GDM1 (cell line): ENCODE measurements at places on chromosomes 7 and 10.

- no peak for DNase-seq
Observed at GRCh38 chr7:7642081-7642480, 1.5 kb downstream of the UMAD1 start.

DNA sequence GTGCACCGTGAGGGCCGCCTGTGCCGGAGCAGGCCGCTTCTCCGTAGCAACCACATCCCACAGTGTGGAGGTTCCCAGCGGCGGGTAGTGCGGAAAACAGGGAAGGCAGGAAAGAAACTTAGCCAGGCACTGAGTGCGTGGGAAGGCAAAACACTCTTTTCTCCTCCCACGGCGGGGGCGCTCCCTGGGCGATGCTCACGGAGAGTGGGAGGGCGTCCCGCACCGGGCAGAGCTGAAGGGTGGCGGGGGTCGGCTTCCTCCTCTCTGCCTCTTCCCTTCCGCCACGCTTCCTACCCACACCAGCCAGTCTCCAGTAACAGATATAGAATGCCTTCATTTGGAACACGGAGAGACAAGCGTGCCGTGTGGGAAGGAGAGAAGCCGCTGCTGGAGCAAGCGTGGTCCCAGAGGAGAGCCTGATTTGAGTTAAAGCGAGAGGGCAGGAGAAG lies 252.5 kb downstream of the PAXIP1 start:
- no peak for DNase-seq

DNA sequence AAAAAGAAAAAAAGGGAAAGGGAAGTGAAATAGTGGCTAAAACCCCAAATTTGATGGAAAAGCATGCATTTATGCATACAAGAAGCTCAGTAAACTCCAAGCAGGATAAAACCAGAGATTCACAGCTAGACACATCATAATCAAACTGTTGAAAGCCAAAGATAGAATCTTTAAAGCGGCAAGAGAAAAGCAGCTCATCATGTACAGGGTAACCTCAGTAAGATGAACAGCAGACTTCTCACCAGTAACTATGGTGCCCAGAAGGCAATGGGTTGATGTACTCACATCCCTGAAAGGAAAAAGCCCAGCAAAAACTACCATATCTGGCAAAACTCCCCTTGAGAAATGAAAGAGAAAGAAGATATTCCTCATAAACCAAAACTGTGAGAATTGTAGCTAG lies 60.4 kb downstream of the TPST1 start:
- no peak for DNase-seq

DNA sequence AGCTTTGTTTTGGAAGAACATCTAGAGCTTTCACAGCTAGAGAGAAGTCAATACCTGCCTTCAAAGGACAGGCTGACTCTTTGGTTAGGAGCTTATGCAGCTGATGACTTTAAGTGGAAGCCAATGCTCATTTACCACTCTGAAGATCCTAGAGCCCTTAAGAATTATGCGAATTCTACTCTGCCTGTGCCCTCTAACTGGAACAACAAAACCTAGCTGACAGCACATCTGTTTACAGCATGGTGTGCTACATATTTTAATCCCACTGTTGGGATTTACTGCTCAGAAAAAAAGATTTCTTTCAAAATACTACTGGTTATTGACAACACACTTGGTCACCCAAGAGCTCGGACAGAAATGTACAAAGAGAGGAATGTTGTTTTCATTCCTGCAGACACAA lies 57.3 kb downstream of the PALS2 start:
- no peak for DNase-seq

GRCh38 chr7:61576-62360 lies 130.6 kb upstream of the FAM20C start:
- DNase-seq, result no peak

GRCh38 chr10:30701451-30702173 lies 72.1 kb upstream of the LYZL2 start:
- DNase-seq, result no peak

- DNase-seq, result no peak
Observed at GRCh38 chr10:88702848-88703597, 3.0 kb upstream of the LIPK start.

GRCh38 chr7:100369105-100369504 lies 4.2 kb upstream of the PILRA start:
- DNase-seq, result peak; percentile 88
